ENCODE measurements at places on chromosomes 2 and 18. TPM values are rescaled to one million over a fixed set of nuclear protein-coding genes. Genes with fewer than 3 reads are reported as not detected.
A peak's percentile ranks its signal among the peaks of the same experiment; 100 is the strongest.

GRCh38 chr18:63180971-63181376 is 138.6 kb downstream of the BCL2 start:
- no peak for DNase-seq

- DNase-seq: no peak
These were observed 6.0 kb downstream of the ADNP2 start for GRCh38 chr18:80115035-80115434.

The G6PC2 gene
- not detected for polyA plus RNA-seq

- no peak for DNase-seq
These were observed 312.8 kb upstream of the THSD7B start for GRCh38 chr2:136452528-136452927.

DNA sequence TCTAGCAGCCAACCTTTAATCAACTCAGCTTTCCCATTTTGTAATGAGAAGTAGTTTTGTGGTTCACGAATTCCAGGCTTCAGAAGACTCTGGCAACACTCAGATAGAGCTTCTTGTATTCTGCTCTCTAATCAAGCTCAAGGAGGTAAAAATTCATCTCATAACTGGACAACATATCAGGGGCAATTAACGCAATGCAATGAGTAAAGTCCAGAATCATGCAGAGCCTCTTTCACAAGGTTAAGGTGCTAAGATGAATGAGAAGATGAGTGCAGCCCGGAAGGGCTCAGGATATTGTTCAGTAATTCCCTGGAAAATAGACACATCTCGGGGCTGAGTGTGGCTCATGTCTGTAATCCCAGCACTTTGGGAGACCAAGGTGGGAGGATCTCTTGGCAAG is 527.7 kb downstream of the SOX11 start:
- no peak for DNase-seq

DNA sequence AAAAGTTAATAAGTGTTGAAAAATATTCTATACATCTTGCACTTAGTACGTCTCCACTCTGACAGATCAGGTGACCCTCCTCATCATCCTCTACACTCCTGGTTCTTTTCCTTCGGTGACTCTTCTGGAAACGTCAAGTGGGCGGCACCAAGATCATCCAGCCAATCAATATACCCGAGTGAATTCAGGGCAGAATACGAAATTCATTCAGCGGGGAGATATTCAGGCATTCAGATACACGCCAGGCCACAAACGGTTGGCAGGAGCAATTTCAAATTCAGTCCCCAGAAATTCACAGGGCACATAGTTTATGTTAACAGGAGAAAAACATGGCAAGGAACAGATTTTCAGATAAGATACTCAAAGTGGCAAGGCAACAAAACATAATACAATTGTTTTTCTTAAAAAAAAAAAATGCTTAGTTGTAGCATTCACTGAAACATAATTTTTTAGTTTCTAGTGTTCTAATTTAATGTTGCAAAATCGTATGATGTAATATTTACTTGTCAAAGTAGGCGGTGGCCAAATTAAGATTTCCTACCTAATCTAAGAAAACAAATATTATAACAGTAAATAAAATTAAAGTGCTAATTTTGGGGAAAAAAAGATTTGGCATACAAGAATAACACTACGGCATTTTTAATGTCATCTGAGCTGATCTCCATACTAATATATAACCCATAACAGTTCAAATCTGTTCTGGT is 4.2 kb downstream of the CLK1 start:
- peak; percentile 37 for DNase-seq

GRCh38 chr2:158967731-158968395 is 577 bp upstream of the TANC1 start:
- peak; percentile 67 for DNase-seq

DNA sequence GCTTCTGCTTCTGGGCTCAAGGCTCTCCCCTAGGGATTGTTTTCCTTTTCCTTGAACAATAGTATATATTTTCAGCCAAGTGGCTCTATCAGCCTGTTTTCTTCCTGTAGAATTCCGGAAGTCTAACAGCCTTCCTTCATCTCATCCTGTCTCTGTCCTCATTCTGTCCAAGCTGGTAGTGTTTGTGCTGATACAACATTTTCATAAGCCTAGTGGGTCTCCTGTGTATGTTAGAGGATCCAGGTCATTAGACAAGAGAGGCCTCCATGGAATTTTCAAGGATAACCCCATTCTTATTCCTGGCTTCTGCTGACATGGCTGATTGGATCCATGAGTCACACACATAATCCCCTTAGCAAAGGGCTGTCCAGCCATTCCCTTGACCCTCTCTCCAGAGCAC is 467.6 kb downstream of the PTPRM start:
- DNase-seq: no peak

The IKZF2 gene
- polyA plus RNA-seq: 6.4 TPM

- DNase-seq: peak; percentile 95
These were observed 36.9 kb downstream of the RPL37A start for GRCh38 chr2:216535454-216535995.

- DNase-seq: no peak
These were observed 34.5 kb downstream of the BCL2 start for GRCh38 chr18:63284827-63285733.

The NEB gene
- polyA plus RNA-seq: 0.26 TPM

The PJVK gene
- polyA plus RNA-seq: 0.89 TPM

The EDAR gene
- polyA plus RNA-seq: not detected

DNA sequence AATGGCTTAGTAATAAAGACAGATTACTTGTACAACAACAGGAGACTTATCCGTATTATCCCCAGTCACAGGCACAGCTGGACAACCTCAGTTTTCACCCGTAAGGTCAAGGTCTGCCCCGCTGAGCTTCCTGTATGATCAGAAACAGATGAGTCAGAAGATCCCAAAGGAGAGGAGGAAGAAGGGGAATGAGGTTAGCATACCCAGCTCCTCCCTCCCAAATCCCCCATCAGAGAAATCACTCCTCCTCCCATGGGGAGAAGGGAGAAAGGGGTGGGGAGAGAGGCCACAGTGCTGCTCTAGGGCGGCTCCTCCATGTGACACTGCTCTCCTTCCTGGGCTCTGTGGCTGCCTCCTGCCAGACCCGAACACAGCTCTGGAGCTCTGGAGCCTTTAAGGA is 53.8 kb upstream of the SPTBN1 start:
- peak; percentile 21 for DNase-seq

The CCBE1 gene
- 178 TPM for polyA plus RNA-seq

DNA sequence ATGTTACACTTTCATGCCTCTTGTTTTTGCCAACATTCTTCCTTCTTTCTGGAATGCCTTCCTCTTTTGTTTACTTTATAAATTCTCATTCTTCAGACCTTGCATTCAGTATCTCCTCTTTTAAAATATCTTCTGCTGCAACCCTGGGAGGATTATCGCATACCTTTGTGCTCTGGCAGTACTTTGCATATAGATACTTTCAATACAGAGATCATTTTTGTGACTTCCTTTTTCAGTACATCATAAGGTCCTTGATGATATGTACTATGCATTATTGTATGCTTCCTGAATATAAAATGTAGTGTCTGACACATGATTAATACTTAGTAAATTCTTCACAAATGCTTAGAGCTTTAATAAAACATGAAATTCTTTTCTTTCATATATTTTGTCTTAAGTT is 538.7 kb downstream of the TRIB2 start:
- no peak for DNase-seq

The DYNAP gene
- not detected for polyA plus RNA-seq

The HDHD2 gene
- 14.2 TPM for polyA plus RNA-seq

DNA sequence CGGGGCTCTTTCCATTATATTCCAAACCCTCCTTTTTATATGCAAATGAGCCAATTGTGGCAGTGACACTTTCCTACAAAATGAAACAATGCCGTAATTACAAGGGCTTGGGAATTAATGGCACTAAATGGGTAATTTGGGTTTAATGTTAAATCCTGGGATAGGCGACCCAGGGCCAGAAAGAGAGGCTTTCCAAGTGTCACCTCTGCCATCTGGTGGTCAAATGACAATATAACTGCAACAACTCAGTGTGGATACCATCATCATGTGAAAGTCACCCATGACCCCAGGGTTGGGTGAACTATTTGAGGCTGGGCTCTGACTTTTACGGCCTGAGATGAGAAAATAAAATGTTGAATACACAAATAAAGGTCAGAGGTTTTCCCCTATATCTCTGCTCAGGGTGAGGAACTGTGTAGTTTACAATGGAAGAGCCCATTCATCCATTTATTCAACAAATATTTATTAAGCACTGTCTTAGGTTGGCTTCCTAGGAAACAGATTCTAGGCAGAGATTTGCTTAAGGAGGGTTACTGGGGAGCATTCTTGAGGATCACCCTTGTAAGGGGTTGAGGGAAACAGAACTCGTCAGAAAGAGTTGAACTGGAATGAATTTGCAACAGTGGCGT is 13.6 kb upstream of the THADA start:
- DNase-seq: peak; percentile 34

GRCh38 chr2:28538652-28539051 is 42.8 kb downstream of the PLB1 start:
- no peak for DNase-seq

The CERKL gene
- polyA plus RNA-seq: 0.03 TPM

- no peak for DNase-seq
These were observed 11.3 kb downstream of the PTPRN start for GRCh38 chr2:219297766-219298456.

The PID1 gene
- 15.7 TPM for polyA plus RNA-seq

DNA sequence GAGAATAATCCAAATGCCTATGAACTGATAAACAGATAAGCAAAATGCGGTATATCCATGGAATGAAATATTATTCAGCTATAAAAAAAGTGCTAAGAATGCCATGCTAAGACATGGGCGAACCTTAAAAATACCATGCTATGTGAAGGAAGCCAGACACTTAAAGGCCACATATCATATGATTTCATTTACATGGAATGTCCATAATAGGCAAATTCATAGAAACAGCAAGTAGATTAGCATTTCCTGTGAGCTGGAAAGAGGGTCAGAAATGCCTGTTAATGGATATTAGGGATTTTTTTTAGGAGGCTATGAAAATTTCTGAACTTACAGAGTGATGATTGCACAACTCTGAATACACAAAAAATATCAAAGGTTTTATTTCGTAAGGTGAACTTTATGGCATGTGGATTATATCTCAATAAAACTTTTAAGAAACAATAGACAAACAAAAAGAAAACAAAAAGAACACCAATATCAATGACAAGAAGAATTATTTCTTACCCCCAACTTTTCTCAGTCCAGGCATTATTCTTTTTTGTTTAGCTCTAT is 1207.7 kb downstream of the SUCLG1 start:
- DNase-seq: no peak

DNA sequence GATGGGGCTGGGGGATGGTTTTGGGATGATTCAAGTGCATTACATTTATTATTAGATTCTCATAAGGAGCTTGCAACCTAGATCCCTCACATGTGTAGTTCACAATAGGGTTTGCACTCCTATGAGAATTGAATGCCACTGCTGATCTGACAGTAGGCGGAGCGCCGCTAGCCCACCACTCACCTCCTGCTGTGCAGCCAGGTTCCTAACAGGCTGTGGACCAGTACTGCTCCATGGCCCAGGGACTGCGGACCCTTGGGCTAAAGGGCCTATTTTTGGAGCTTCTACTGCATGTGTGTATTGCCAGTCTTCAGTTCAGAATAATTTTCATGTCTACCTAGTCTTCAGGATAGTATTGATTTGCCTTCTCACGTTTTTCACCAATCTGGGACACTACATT is 165.3 kb upstream of the TWIST2 start:
- DNase-seq: no peak

The B4GALT6 gene
- 5.2 TPM for polyA plus RNA-seq

The RBKS gene
- 1.3 TPM for polyA plus RNA-seq

- no peak for DNase-seq
These were observed 540 bp downstream of the ATP9B start for GRCh38 chr18:79069717-79070151.

DNA sequence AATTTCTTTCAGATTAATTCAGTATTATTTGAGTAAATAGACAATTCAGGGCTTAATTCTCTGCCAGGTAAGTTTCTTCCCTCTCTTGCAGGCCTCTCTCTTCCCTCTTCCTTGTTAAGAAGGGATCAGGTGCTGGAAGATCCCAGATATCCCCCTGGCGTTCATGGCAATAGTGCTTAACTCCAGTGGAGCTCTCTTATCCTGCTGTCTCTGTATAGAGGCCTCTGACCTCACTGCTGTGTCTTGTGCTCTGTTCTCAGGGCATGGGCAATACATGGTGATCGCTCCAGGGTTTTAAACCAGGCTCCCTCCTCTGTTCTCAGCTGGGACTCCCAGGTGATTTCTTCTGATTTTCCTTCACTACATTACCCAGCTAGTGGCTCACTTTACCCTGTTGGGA is 226.8 kb downstream of the MC4R start:
- no peak for DNase-seq

- DNase-seq: peak; percentile 94
These were observed 27.3 kb downstream of the LAMA3 start for GRCh38 chr18:23716516-23716915.
